ENCODE measurements at places on chromosomes 7 and 10. TPM values are rescaled to one million over a fixed set of nuclear protein-coding genes. Genes with fewer than 3 reads are reported as not detected.

The IQUB gene
- 0.45 TPM for total RNA-seq

The RABGEF1 gene
- total RNA-seq, result 23.0 TPM

The MMP21 gene
- total RNA-seq, result not detected

The SPDYE9 gene
- 0.46 TPM for total RNA-seq

The FAM221A gene
- 2.0 TPM for total RNA-seq

The OR2A1 gene
- 0.19 TPM for total RNA-seq

The ATOH7 gene
- total RNA-seq, result 0.69 TPM

The C10orf120 gene
- total RNA-seq, result not detected

DNA sequence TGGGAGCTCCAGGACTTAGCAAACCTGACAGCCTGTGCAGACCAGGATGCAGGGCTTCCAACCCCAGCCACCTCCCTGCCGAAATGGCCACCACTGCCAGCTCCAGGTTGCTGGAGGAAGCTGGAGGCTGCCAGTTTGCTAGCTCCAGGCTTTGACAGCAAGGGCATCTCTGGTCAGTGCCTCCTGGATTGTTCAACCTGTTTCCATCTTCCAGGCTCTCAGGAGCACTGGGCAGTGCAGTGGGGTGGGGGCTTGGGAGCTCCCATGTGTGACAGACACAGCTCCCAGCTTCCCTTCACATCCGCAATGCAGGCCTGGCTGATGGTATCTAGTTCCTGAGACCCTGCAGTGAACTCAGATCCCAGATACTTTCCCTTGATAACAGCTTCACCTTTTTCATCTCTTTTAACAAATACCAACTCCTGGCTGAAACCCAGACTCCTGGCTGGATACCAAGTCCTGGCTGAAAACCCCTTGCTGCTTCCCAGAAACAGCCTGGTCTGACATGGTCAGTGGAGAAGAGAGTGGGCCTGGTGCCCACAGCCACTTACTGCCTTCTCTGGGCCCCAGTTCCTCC is 20.8 kb upstream of the RET start:
- no peak for ATAC-seq

DNA sequence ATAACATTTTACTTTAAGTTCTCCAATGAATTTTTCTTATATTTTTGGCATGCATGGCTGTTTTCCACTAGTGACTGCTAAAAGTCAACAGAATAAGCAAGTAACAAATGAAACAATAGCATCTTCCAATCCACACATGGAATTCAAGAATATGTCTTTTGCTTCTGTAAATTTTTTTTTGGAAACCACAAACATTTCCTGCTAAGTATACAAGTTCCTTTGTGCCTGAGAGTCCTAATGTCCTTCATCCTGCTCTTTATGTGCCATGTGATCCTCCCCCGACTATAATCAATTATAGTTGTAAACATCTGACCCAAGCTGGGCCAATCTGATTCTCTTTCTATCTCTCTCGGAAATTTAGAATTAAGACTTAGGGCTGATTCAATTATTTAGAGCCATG is 61.2 kb downstream of the PPP1R3C start:
- ATAC-seq, result no peak

DNA sequence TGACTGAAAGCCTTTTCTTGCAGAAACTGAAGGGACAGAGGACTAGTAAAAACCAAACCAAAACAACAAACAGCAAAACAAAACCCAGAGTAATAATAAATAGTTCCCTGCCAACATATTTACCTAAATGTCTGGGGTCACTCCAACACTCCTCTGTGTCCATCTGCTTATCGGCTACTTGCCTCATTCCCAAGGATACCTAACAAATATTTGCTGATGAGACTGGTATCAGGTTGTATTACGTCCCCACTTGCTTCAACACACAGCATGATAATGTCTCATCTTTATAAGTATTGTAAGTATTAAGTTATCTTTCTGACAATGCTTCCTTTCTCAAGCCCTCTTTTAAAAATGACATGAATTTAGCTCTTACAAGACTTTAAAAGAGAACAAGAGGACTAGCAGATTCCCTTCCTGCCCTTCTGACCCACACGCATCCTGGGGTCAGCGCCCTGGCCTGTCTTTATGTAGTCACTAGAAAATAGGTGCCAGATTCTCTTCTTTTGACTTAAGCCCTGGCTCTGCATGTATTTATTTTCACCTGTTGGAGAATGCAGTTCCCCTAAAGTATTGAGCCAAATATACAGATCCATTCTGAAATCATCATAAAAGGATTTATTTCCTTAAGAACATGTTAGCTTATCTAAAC is 110.2 kb downstream of the SEM1 start:
- ATAC-seq, result no peak

DNA sequence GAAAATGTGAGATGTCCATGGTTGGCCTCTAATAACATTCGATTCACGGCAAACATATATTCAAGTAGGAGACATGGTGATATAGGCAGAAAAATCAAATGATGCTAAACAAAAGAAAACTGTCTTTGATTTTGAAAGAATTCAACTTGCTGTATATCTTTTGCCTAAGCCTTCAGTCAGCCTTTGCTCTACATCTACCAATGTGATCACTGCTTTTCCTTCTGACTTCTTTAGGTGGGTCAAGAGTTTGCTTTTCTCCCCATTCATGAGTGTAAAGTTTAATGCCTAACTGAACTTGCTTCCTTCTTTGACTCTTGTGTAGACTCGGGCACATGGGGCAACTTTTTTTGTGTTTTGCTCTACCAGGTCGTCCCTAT is 417 bp upstream of the HIF1AN start:
- peak; percentile 9 for ATAC-seq

DNA sequence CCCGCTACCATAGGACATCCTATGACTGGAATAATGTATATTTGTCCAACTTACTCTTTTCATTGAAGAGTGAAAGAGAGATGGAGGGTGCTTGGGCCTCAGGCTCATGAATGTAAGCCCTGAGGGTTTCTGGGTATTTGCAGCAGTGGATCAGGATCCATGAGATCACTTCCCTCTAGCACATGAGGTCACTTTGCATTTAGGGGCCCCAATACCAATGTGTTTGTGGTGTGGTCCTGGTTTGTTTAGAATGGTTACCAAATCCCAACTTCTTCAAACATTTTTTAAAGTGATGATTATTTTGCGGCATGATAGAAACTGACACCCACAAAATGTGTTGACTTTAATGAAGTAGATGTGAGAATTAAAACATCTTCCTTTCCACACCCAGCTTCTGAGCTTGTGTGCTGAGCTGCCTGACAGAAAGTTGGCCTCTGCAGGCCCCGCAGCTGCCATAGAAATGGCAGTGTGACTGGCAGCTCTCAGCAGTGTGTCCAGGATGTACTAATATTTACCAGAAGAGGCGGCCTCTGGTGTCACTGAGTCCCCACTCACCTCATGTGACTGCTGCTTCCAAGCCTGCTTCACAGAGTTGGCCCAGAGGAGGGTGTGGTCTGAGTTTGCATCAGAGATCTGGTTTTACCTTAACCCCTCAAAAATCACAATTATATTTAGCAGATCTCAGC is 447.6 kb upstream of the NPVF start:
- ATAC-seq, result peak; percentile 95

DNA sequence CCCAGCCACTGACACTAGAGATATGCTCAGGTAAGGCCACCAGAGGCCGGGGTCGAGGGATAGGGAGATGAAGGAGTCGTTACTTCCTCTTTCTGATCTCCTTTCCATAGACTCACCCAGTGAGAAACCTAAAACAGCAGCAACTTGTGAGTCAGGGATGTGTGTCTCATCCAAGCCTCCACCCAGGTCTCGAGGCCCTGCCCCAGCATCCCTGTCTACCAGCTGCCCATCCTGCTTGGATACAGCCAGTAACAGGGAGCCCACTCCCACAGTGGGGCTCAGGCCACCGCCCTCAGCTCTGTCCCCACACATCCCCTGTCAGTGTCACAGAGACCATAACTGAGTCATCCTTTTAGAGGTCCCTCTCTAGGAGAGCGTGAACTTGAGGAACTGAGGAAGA is 49.6 kb upstream of the CHST15 start:
- ATAC-seq, result no peak

DNA sequence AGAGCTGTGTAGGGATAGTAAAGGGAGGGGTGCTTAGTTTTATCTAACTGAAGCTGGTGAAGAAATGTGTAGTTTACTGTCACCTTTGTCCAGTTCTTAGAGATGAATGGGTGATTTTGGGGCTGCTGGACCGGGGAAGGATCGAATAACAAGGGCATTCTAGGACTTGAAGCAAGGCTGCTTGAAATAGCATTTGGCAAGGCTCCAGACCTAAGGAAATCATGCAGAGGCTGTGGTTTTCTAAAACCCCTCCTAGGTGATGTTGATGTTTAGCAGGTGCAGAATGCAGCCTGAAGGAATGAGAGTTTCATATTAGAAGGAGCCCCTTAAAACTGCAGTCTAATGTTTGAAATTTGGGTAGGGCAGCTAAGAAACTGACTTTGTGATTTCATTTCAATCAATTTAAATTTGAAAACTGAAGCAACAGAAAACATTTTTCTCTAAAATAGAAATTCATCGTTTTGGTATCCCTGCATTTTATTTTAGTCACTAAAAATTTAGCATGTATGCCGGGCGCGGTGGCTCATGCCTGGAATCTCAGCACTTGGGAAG is 68.5 kb downstream of the TET1 start:
- no peak for ATAC-seq

DNA sequence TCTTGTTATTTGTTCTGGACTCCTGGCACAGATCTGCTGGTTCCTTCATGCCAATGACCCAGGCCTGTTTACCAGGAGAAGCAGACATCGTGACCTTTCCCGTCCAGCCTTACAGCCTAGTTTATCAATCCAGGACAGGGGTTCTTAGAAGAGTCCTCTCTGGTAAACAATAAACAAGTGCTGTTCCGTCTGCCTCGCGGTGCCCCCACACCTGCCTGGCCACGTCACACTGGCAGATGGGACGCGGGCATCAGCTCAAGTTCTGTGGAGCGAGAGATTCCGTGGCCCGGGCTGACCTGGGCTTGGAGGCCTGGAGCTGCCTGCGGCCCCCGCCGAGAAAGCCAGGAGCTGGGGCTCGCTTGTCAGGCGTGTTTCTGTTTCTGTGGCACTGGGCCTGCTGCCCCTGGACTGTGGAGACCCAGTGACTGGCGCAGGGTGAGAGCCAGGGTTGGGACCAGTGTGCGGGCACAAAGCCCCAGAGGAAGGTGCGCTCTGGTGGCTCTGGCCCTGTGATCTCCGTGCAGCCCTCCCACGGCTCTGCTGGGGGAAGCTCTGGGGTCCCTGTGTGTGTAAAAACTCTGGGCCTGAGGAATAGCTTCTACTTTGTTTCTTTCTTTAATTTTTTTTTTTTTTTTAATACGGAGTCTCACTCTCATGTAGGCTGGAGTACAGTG is 28.4 kb upstream of the PFKFB3 start:
- ATAC-seq, result no peak

- peak; percentile 39 for ATAC-seq
These were observed 855 bp downstream of the ATP6V1F start for GRCh38 chr7:128863433-128863989.

- peak; percentile 89 for ATAC-seq
These were observed 19.4 kb downstream of the KCNK18 start for GRCh38 chr10:117216611-117217195.

GRCh38 chr10:6163364-6164270 is 39.1 kb upstream of the PFKFB3 start:
- peak; percentile 94 for ATAC-seq

- no peak for ATAC-seq
These were observed 31.0 kb downstream of the PON3 start for GRCh38 chr7:95365151-95365550.

DNA sequence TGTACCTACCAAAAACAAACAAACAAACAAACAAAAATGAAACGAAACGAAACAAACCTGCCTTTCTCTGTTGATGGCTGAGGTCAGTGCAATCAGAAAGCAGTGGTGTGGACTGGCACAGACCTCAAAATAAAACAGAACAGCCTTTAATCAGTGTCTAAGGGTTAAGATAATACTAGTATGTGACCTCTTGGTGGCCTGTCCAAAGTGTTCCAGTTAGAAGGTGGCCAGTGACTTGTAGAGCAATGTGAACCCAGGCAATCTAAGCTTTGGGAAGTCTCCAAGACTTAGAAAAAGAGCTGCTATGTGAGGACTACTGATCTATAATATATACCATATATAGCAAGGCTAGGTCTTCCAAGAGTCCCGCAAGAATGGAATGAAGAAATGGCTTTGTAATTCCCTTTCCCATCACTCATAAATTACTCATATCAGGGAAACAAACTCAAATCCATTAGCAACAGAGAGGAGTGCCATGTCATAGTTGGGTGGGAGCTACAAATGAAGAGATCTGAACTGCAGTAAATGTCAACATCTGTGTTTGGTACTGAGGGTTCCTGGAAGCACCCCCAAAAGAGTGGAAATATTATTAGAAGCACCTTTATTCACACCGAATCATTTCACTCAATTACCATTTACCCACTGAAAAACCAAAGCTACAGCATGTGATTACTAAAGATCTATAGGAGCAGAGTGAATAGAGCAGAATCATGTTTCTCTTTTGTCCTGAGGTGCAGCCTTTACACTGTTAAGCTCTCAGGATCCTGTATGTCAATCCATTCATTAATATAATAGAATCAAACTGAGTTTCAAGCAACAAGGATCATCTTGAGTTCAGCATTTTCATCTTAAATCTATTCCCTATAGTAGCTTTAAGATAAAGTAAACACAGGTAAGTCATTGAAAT is 28.0 kb downstream of the ABLIM1 start:
- ATAC-seq, result no peak

- no peak for ATAC-seq
These were observed 29.6 kb upstream of the AKR1C2 start for GRCh38 chr10:5033061-5033778.

DNA sequence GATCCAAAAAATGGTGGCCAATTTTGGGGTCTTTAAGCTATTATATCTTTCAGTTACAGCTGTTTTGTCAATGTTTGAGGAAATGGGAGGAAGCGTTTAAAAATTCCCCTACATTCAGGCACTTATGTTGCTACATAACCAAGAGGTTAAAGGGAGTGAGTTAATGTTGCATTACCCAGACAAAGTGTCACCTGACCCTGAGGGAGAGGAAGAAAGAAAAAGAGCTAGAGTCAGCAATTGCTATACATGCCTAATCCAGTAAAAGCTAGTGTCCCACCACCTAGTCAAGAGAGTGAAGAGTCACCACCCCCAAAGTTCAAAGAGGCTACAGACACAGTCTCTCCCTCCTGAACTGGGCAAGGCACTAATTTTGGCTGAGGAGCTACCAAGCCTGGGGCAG is 69.5 kb upstream of the ZNF92 start:
- ATAC-seq, result no peak

DNA sequence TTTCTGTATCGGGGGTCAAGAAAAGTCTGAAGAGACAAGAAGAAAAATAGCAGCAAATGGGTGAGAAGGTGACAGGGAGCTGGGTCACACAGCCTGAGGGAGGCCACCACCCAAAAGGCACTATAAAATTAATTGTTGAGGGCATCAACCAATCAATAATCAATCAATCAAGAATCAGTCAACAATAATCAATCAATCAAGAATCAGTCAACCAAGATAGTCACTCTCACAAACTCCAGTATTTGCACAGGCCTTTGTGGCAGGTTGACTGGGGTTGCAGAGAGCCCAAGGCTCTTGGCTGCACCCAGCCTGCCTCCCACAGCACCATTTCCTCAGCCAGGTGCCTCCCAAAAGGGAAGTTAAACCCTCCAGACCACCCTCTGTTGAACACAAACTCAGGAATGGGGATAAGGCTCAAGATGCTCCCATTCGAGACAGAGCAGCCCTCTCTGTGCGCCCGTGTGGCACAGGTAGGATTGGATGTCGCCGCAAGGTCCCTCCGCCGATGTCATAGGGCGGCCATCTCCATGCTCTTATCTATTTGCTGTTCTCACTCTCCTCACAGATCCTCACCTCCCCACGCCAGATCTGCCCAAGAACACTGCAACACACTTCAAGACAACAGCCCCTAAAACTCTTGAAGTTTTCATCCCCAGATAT is 64.0 kb downstream of the TNS3 start:
- no peak for ATAC-seq

Measured in motor neuron (in vitro differentiated cells).